ENCODE measurements at places on chromosomes 16 and 17. TPM values are rescaled to one million over a fixed set of nuclear protein-coding genes. Genes with fewer than 3 reads are reported as not detected.

- peak; percentile 30 for DNase-seq
Observed at GRCh38 chr16:90031931-90032673, 12.8 kb upstream of the DBNDD1 start.

The HBA2 gene
- total RNA-seq: not detected

The CACNG4 gene
- not detected for total RNA-seq

The GJC1 gene
- total RNA-seq: 19.3 TPM

- DNase-seq: no peak
Observed at GRCh38 chr17:64060331-64060730, 39.9 kb upstream of the ICAM2 start.

GRCh38 chr17:75352079-75352569, 53.4 kb downstream of the GRB2 start:
- no peak for DNase-seq
